Esophagus squamous epithelium (tissue), 5 donors: ENCODE measurements at places on chromosomes 6 and 20.
A peak's percentile ranks its signal among the peaks of the same experiment; 100 is the strongest.

- no peaks in the 10 kb centered on the region for H3K27me3 ChIP-seq
- no peak for DNase-seq
- no peak overlapping the region for H3K4me3 ChIP-seq
- H3K4me1 ChIP-seq = no peaks in the 10 kb centered on the region
- H3K27ac ChIP-seq = no peak overlapping the region
Observed at GRCh38 chr6:131470534-131470933, 102.5 kb upstream of the ARG1 start.

DNA sequence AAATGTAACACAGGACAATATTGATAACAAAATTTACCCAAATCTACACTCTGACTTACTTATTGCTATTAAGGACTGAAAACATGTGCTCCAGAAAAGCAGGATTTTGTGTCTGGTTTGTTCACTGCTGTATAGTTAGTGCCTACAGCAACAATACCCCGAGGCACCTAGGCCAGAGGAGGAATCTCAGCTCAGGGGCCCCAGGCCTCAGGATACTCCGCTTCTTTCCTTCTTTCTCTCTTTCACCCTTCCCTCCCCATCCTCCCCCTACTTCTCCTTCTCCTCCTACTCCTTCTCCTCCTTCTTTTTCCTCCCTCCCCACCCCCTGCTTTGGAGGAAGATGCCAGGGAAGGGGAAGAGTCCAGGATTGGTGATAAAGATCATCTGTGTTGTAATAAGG, 985 bp upstream of the VNN2 start:
- no peak overlapping the region for H3K27ac ChIP-seq
- no peak overlapping the region for H3K4me3 ChIP-seq

- no peak for DNase-seq
- H3K4me3 ChIP-seq = no peak overlapping the region
- H3K27me3 ChIP-seq = no peaks in the 10 kb centered on the region
- H3K4me1 ChIP-seq = no peaks in the 10 kb centered on the region
- no peak overlapping the region for H3K27ac ChIP-seq
Observed at GRCh38 chr6:70531133-70531532, 35.6 kb upstream of the SDHAF4 start.

GRCh38 chr6:2441601-2442475, 196.4 kb upstream of the GMDS start:
- H3K4me1 ChIP-seq = no peaks in the 10 kb centered on the region
- no peaks in the 10 kb centered on the region for H3K36me3 ChIP-seq
- H3K27ac ChIP-seq = no peak overlapping the region
- DNase-seq = no peak

DNA sequence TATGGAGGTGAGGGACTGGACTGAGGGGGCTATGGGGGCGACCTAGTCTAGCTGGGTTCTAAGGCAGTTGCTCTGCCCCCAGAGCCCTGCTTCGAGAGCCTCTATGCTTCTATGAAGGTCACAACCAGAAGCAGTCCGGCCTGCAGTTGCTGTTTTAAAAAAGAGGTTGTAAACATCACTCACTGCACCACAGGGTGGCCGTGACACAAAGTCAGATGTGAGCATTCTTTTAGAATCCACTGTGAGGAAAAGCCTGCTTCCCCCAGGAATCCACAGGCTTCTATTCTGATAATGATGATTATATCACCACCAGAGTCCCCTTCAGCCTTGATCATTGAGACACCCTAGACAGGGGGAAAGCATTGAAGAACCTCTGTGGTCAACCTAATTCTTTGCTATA, 229.7 kb upstream of the AGPAT4 start:
- DNase-seq = no peak
- no peak overlapping the region for H3K4me3 ChIP-seq
- no peaks in the 10 kb centered on the region for H3K4me1 ChIP-seq
- no peaks in the 10 kb centered on the region for H3K27me3 ChIP-seq
- no peak overlapping the region for H3K27ac ChIP-seq

DNA sequence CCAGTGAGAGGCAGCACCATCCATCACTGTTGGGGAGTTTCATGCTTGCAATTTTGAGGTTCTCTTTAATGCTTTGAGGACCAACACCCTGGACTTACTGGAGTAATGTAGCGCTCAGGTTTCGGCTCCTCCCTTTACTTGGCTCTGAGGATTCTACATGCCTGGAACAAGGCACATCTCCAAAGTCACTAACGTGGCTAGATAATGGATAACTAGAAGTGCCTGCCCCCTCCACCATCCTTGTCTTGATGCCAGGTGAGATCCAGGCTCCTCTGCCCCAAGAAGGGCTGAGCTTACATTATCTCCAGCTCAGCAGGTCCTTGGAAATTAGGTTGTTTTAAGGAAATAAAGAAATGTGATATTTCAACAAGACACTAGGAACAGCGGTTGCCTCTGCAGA, 75.5 kb upstream of the ZNFX1 start:
- no peak overlapping the region for H3K27ac ChIP-seq
- no peaks in the 10 kb centered on the region for H3K36me3 ChIP-seq
- H3K4me3 ChIP-seq = no peak overlapping the region
- no peaks in the 10 kb centered on the region for H3K27me3 ChIP-seq

DNA sequence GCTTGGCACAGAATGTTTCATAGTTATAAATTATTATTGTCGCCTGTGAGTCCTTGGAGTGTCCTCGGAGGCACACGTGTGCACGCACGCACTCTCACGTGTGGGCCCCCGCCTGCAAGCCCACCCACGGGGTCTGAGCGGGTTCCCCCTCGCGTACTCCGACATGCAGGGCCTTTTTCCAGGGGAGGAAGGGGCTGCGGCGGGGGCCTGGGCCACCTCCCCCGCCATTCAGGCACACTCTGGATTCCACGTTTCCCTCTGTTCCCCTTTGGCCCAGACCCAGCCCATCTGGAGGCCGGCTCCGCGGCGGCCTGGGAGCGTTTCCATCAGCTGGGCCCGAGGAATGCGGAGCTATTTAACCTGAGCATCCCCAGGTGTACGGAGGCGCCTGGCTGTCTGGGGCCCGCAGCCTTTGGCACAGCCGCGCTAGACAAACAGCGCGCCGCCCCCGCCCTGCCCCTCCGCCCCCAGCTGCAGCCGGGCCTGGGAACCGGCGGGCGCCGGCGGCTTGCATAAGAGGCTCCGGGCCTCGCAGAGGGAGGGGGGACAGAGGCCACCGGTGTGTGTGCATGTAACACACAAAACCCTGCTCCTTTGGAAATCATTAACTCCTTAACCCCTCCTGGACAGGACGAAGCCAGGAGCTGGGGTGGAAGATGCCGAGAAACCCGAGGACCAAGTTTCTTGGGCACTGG, 3.3 kb downstream of the ID1 start:
- H3K27me3 ChIP-seq = no peaks in the 10 kb centered on the region
- peak overlapping the region; percentile 94 for H3K27ac ChIP-seq
- H3K4me3 ChIP-seq = peak overlapping the region; percentile 91
- no peak for DNase-seq
- H3K4me1 ChIP-seq = peaks cover 33% of the 10 kb centered on the region

GRCh38 chr6:12950976-12951375, 234.4 kb downstream of the PHACTR1 start:
- no peaks in the 10 kb centered on the region for H3K4me1 ChIP-seq
- H3K27ac ChIP-seq = no peak overlapping the region
- no peak for DNase-seq
- H3K36me3 ChIP-seq = no peaks in the 10 kb centered on the region

DNA sequence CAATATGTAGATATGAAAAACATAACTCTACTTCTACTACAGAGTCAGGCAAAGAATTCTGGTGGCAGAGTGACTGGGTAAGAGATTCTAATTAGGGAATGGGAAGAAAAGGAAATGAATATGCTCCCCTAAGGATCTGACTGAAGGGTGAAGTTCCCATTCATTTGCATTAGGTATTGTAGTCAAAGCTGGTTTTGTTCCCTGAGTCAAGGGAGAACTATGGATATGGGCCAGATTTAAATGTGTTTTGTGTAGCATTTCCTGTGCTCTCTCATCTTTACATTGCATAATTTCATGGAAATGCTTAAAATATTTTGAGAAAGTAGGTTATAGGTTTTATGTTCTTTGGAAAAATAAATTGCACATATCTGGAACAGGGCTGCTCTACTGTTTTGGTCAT, 299.7 kb downstream of the BTBD3 start:
- H3K4me1 ChIP-seq = no peaks in the 10 kb centered on the region
- H3K4me3 ChIP-seq = no peak overlapping the region
- DNase-seq = no peak
- H3K27ac ChIP-seq = no peak overlapping the region
- H3K27me3 ChIP-seq = no peaks in the 10 kb centered on the region
- no peaks in the 10 kb centered on the region for H3K36me3 ChIP-seq

GRCh38 chr20:47561180-47561579, 59.5 kb downstream of the NCOA3 start:
- no peak for DNase-seq
- no peak overlapping the region for H3K4me3 ChIP-seq
- no peak overlapping the region for H3K27ac ChIP-seq

- DNase-seq = no peak
- H3K36me3 ChIP-seq = no peaks in the 10 kb centered on the region
- H3K4me3 ChIP-seq = no peak overlapping the region
- H3K27ac ChIP-seq = no peak overlapping the region
Observed at GRCh38 chr6:165468340-165469235, 159.2 kb upstream of the C6orf118 start.
